NCI-H748 treated with DMSO at 0.1 percent for 48 hours (cell line): ENCODE measurements at places on chromosomes 12 and 14.

- no peak for DNase-seq
Measured at GRCh38 chr12:55289999-55290398, 6.4 kb downstream of the OR6C6 start.

DNA sequence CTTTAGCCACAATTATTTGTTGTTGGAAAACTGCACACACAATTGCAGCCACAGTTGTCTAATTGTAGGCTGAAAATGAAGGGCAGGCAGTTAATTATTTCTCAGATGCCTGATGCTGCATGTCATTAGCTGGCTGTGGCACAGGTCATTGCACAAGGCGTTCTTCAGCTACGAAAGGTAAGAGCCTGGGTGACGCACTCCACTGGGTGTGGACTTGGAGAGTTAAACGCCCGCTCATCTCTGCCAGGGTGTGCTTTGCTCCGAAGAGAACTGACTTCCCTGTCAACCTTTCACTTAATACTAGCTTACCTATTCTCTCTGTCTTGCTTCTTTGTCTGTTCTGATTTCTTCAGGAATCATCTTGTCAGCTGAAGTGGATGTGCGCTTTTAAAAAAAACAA, 91.4 kb upstream of the CPM start:
- peak; percentile 10 for DNase-seq

- no peak for DNase-seq
Measured at GRCh38 chr14:95311752-95312151, 8.0 kb downstream of the CLMN start.

GRCh38 chr12:65694130-65694529, 130.2 kb upstream of the HMGA2 start:
- no peak for DNase-seq

- DNase-seq = peak; percentile 15
Measured at GRCh38 chr14:106551265-106551664, 1024.9 kb downstream of the TMEM121 start.

DNA sequence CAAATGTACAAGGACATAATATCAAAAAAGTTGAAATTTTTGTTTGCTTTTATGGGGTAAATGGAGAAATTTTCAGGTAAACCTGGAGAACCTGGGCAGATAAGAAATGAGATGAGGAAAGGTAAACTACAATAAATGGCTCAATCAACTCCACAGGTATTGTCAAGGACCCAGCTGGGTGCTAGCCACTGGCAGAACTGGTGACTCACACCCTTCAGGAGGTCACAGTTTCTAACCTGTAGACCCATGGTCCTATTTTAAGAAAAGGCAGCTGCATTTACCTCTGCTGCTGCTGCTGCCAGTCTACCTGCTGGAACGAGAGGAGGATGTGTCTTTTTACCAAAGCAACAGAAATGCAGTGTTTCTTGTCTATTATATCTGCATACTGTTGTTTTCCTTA, 226.6 kb downstream of the ALG10B start:
- no peak for DNase-seq

DNA sequence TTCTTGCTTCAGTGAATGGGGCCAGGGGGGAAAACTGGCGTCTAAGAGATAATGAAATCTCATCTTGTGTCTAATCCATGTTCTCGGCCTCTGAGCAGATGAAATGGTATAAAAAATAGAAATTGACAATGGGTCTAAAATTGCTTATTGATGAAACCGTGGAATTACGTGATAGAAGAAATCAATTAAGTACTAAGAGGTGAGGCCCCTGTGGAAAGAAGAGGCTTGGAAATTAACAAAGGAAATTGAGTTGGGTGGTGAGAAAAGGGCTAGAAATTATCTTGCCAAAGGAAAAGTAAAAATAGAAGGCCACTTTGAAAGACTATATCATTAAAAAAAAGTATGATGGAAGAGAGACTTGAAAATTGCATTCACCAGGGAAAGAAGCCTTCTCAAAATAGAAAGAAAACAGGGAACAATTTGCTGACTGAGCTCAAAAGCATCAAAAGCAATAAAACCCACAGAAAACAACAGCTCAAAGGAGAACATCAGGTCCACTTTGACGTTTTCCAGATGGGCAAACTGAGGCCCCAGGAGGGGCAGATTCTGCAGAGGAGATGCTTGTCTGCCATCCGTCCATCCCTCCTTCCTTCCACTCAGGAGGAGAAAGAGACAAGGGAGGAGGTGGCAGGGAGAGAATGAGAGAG, 226.1 kb upstream of the RTL1 start:
- DNase-seq = no peak

DNA sequence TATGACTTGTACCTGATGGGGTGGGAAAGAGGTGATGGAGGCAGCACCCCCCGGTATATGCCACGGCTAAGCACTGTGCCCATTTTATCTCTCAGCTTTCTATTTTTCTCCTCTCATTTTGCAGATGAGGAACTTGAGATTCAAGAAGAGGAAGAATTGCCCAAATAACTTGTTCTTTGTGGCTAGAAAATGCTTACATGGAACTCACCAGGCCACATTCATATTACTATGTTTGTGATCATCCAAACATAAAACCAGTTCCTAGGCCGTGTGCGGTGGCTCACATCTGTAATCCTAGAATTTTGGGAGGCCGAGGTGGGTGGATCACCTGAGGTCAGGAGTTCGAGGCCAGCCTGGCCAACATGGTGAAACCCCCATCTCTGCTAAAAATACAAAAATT, 14.5 kb upstream of the PSMD9 start:
- no peak for DNase-seq

GRCh38 chr12:121839993-121840761, 18.5 kb downstream of the HPD start:
- DNase-seq = no peak

DNA sequence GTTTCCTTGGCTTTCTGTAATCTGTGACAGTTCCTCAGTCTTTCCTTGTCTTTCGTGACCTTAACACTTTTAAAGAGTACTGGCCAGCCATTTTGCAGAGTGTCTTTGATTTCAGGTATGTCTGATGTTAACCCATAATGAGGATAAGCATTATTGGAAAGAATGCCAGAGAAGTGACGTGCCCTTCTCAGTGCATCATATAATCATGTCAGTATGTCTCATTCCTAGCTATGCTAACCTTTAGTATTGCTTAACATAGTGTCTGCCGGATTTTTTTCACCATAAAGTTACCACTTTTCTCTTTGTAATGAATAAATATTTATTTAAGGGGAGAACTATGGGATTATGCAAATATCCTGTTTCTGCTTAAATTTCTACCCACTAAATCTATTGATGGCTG, 28.5 kb downstream of the RERG start:
- DNase-seq = no peak

- DNase-seq = no peak
Measured at GRCh38 chr12:106080041-106080790, 58.5 kb downstream of the NUAK1 start.

GRCh38 chr12:1914114-1914911, 4.1 kb downstream of the CACNA2D4 start:
- DNase-seq = no peak

DNA sequence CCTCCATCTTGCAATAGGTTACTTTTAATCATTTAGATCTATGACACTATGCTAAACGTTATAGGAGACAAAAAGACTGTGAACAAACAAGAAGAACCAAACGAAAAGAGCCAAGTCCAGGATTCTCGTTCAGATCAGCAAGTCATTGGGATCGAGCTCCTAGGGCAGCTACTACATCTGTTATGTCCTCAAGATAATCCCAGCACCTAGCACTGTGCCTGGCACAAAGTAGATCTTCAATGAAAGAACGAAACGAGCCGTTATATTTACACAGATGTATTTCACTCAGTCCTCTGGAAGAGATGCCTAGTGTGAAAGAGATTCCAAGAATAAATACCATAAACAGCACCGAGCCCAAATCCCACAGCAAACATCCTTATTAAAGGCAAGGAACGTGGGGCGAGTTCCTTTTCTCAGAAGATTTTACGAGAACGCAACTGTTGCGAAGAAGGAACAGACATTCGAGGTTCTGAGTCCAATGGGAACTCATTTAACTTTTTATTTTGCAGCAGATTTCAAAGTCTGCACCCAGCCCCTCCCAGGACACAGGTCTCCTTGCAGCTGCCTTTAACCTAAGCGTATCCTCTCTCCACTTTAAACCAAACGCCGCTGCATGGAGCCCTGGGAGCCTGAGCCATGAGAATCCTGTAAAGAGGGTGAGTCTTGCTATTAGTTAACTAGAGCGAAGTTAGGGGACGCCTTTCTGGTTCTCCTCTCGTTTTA, 544 bp upstream of the TDP1 start:
- peak; percentile 71 for DNase-seq

- DNase-seq = no peak
Measured at GRCh38 chr12:40261937-40262336, 37.1 kb downstream of the LRRK2 start.

GRCh38 chr12:45774508-45775162, 45.1 kb downstream of the ARID2 start:
- DNase-seq = no peak

DNA sequence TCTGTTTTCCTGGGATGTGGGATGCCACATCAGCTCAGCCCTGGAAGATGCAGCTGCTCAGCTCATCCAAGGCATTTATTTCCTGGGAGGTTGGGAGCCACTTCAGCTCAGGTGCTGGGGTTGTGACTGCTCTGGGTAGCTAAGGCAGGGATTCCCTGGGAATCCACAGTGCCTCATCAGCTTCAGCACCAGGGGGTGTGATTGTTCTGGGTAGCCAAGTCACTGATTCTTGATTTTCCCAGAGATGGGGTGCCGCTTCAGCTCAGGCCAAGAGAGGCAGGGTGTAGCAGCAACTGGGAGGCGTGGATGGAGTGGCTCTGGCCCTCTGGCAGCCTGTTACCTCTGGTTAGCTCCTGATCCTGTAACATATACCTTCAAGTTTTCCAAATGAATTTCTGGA, 81.3 kb upstream of the PRMT8 start:
- DNase-seq = no peak

GRCh38 chr14:47507861-47508260, 167.5 kb downstream of the MDGA2 start:
- no peak for DNase-seq

DNA sequence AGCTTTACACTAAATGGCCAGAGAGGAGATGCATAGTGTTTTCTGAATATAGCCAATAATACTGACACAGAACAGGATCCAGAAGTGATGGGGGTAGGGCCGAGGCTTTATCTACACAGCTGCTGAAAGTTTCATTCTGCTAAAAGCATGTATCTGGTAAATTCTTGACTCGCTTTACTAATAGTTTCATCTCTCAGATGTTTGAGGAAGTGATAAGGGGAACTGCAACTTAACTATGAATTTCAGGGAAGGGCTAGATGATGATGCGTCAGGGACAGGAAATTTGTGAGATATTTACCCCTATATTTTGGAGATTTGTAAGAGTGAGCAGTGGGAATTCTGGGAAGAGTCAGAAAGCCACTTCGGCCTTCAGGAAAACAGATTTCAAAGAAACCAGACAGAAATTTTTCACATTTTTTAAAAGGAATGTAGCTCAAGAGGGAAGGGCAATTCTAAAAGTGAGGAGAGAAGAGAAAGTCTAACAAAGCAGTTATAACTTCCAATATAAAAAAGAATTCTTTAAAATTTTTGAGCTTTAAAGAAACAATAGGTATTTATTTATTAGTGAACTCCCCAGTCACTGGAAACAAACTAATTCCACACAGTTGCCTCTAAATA, 243.1 kb downstream of the BCAT1 start:
- no peak for DNase-seq

DNA sequence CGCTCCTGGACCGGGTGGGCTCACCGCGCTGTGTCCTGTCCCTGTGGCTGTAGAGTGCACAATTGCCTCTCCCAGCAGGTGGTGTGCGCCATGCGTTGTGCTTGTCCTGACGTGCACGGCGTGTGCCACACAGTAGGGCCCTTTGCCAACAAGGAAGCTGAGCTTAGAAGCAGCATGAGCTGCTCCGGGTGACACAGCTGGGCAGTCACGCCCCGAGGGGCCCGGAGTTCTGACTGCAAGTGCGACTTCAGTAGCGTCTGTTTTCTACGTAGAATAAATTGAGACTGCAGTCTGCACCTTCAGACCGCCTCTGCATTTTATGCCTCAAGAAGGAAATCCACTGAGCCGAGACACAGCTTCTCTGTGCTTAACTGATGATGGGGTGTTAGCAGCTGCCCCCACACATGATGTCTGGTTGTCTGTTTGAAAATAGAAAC, 81.6 kb downstream of the ADGRD1 start:
- DNase-seq = no peak

- peak; percentile 46 for DNase-seq
Measured at GRCh38 chr12:81797100-81797499, 38.0 kb upstream of the PPFIA2 start.

GRCh38 chr12:25248137-25248536, 2.6 kb downstream of the KRAS start:
- DNase-seq = no peak

- DNase-seq = no peak
Measured at GRCh38 chr14:77364146-77364545, 12.7 kb downstream of the TMED8 start.

GRCh38 chr14:37617864-37618365, 22.5 kb downstream of the TTC6 start:
- no peak for DNase-seq

- DNase-seq = no peak
Measured at GRCh38 chr12:130286041-130286440, 51.6 kb upstream of the PIWIL1 start.

DNA sequence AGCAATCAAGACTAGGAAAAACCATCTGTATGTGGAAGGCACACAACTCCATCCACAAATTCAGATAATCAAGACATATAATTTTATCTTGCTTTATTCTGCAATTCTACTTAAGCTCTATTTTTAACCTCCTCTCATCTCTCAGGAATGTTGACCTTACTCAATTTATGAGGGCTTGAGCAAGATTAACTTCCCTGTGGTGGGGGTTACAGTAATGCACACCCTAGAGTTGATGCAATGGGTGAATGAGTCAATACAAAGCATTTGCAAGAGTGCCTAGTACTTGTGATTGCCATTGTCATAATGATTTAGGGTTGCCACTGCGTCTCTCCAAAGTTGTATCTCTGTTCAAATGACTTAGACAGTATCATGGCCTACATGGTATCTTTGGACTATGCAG, 1598.4 kb upstream of the TMEM132C start:
- DNase-seq = no peak
